ENCODE measurements at places on chromosomes 3 and 15. TPM values are rescaled to one million over a fixed set of nuclear protein-coding genes. Genes with fewer than 3 reads are reported as not detected.

- DNase-seq: no peak
Observed at GRCh38 chr3:127467391-127467790, 123.1 kb downstream of the TPRA1 start.

GRCh38 chr3:37970802-37971201, 19.8 kb upstream of the VILL start:
- DNase-seq: no peak

The MINAR1 gene
- 13.2 TPM for polyA plus RNA-seq

The GASK1A gene
- polyA plus RNA-seq: 2.4 TPM

The DLG1 gene
- 28.8 TPM for polyA plus RNA-seq
